ENCODE measurements at places on chromosomes 12 and 14.
A peak's percentile ranks its signal among the peaks of the same experiment; 100 is the strongest.

- peak; percentile 32 for DNase-seq
Measured at GRCh38 chr12:93363841-93364297, 13.9 kb upstream of the NUDT4 start.

DNA sequence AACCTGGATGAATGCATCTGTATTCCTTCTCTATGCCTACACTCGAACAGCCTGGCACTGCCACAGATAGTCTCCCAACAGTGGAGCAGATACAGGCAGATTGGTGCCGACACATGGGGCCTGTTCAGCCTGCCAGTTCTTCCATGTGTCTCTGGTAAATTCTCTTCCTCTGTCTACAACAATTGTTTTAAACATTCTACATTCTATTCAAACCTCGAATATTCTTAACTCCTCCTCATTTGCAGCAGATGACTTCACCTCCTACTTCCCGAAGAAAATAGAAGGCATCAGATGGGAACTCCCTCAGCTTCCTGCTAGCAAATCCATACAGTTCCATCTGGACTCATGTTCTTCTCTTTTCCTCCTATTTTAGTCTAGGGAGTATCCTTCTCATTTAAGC, 43.1 kb upstream of the OTOGL start:
- DNase-seq, result no peak

- no peak for DNase-seq
Measured at GRCh38 chr12:15752785-15753184, 36.4 kb downstream of the EPS8 start.

DNA sequence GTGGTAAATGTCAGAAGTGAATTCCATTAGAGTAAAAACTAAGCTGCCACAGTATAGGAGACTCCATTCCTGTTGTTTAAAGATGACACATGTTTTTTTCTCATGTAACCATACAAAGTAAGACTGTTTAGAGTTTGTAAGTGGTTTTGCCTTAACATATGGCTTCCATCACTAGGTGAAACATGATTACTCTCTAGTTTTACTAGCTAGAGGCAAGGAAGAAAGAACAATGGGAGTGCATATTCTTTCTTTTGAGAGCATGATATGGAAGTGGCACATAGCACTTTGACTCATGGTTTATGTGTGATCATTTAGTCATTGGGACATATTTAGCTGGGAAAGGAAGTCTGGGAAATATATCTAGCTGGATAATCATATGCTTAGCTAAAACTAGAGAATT, 7.7 kb downstream of the ATF7IP start:
- DNase-seq, result no peak

GRCh38 chr12:25376407-25376806, 125.7 kb upstream of the KRAS start:
- no peak for DNase-seq

DNA sequence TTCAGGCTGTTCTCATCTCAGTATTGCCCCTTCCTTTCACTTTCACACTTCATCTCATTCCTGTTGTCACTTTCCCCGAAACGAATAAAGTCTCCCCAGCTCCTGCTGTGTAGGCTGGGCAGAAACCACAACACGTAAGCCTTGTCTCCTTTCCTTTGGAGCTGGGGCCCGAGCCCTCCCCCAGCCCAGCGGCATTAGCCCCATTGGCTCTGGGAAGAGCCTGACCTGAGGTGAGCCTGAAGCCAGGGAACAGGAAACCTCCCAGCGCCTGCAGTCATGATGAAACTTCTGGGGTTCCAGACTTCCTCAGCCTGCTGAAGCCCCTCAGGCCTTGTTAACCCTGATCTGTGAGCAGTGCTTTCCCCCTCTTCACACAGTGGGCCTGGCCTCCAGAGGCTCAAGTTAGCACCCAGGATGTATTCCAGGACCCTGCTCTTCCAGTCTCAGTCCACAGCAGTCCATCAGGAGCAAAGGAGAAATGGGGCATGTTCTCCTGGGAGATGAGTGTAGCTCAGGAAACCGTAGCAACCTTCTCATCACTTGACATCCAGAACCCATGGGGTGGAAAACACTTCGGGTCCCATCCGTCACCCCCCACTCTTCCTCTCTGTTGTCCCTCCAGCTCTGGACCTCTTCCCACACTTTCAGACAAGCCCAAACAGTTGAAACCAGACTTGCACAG, 21.8 kb downstream of the VASH1 start:
- peak; percentile 18 for DNase-seq

DNA sequence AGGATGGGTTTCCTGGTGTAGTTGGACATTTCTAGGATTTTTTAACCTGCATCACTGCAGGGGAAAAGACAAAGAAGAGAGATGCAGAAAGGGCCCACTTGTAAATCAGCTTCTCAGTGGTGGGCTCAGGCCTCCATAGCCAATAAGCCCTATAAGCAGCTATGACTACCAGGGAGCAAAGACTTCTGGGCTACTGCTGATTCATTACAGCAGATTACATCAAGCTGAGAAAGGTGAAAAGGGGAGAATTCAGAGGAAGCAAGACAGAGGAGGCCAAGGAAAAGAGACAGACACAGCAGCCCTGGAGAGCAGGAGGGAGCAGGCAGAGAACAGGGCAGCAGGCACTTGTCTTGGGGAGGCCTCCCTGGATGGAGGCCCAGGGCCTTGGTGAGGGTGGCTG, 95.2 kb downstream of the KCNA5 start:
- DNase-seq, result no peak

- peak; percentile 84 for DNase-seq
Measured at GRCh38 chr12:26867080-26867479, 34.1 kb upstream of the ITPR2 start.

DNA sequence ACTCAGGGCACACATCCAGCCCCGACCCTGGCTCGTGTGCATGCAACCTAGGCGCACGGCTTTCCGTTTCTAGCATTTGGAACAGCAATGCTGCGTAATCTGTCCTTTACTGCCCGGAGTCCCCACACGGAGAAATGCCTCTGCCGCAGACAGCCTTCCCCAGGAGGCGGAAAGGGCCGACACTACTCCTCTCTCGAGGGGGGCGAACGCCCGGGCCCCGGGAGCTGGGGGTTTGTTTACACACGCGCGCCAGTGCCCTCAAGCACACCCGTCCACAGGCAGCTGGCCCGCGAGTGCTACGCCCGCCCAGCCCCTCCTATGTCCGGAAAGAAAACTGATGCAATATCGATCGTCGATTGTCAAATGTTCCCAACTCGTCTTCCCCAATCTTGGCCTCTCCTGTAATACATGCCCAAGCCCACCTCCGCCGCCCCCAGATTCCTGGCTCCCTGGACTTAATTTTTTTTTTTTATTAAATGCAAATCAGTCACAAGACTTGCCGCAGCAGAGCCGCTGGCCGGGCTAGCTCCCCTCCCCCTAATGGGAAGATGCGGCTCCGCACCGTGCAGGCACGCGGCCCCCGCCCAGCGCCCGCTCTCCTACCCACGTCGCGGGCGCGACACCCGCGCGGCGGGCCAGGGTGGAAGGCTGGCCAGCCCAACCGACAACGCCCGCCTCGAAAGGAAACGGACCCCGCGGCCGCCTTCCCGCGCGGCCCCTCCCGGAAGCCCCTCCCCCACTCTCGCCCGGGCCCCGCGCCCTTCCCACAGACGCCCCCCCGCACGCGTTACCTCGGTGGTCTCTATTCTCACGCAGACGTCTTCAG, 642 bp downstream of the SLC38A2 start:
- DNase-seq, result no peak

DNA sequence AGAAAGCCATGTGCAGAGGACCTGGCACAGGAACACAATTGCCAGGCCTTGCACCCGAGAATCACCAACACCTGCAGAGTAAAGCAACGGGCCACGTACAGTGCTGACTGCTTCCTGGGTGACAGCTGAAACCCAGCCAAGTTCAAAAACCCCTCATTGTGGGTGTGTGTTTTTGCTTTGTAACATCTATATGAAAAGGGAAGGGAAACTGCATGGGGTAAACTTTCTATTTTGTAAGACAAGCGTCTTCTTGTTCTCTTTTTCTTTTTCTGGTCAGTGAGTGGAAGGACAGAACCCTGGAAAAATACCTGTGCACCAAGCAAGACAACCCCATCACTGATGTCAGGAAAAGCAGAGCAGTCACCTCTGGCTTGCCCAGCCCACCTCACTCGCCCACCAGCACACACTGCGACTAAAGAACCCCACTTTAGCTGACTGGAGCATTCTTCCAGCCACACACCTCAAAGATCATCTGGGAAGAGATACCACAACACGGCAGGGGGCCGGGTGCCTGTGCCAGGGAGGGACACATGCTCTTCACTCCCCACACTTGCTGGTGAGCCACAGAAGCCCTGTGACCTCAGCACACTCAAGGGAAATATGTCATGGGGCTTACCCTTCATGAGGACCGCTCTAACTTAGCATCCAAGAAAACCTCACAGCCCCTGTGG, 172.3 kb downstream of the NDUFA12 start:
- DNase-seq, result no peak

GRCh38 chr14:87233266-87233665, 759.7 kb downstream of the GALC start:
- no peak for DNase-seq

GRCh38 chr12:107027636-107028053, 40.7 kb upstream of the MTERF2 start:
- DNase-seq, result no peak

DNA sequence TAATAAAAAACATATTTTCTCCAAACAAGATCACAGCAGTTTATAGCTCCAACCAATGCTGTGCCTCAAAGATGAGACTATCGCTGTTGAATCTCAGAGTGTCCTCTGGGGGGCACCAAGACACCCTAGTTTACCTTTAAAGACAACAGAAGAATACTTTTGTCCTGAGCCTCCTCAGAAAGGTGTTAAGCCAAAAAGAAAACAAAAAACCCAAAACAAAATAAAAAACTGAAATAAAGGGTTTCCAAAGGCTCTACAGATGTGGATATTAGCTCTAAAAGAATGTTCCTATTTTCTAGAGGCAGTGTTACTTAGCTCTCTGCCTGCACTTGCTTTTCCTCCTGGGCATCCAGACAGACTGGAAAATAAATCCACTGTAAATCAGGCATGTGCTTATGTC, 86.9 kb upstream of the TTC7B start:
- no peak for DNase-seq

- no peak for DNase-seq
Measured at GRCh38 chr12:115983226-115983798, 294.2 kb downstream of the MED13L start.

DNA sequence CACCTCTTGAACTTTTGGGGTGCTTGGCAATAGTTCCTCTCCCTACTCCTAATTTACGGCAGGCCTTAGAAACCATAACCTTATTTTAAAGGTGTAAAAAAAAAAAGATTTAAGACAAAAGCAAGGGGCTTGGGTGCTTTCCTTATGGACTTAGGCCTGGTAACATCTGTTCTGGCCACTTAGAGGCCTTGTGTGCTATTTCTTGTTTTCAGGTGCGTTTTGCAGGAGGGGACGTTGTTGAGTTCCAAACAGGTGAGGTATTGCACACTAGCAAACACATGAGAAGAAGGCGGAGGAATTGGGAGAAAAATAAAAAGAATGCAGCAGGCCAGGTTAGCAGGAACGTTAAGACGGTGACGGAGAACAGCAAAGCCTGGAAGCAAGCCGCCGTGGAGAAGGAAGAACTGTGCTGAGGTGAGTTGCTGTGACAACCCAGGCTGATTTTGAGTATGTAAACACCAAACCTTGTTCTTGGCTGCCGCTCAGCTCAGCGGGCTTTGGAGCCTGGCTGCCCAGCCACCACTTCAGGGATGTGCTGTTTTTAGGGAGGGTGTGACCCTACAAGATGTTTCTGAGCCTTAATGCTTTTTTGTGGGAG, 17.3 kb downstream of the EMG1 start:
- no peak for DNase-seq

GRCh38 chr12:89372584-89373370, 20.5 kb upstream of the DUSP6 start:
- DNase-seq, result no peak

DNA sequence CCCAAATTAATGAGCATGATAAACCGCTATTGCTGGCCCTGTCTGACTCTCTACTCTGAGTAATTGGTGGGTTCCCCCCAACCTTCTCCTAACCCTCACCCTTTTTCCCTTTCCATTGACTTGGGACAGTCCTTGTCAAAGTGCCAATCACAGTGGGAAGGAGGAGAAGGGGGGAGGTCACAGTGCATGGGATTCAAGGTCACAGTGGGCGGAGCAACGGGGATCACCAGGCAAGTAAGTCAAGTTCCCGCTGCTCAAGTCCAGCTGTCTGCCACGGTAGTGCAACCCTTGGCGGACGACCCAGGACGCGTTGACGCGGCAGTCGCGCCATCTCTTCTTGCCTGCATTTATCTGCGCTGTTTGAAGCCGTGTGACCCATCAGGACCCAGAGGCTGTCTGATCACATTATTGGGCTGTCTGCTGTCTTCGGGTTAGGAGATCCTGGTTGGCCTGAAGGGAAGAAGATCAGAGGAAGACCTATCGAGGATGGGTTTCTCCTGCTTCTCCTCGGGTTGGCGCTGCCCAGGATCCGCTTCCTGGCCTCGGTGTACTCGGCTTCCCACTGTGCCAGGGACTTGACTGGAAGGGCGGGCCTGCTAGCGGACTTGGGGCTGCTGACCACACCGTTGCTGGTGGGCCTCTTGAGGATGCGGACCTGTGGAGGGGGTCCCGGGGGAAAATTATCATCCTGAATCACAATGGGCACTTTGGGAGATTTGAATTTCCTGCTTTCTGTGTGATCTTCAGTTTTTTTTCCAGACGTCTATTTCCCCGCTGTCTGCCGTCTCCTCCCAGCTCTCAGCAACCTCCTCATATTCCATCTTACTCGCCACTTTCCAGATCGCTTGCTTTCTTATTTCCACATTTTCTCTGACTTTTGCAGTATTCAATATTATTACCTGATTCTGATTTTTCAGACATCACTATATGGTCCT, 3.1 kb upstream of the MDM2 start:
- no peak for DNase-seq

- no peak for DNase-seq
Measured at GRCh38 chr12:2650261-2651067, 144.3 kb upstream of the FKBP4 start.

GRCh38 chr14:33568935-33569579, 381.8 kb downstream of the EGLN3 start:
- no peak for DNase-seq

- DNase-seq, result no peak
Measured at GRCh38 chr14:68199554-68200151, 380.1 kb downstream of the RAD51B start.

Data from KG1 (cell line).